ENCODE measurements at places on chromosomes 6 and 20.
A peak's percentile ranks its signal among the peaks of the same experiment; 100 is the strongest.

- no peak for DNase-seq
These were observed 52.4 kb upstream of the RNF24 start for GRCh38 chr20:4067600-4068261.

DNA sequence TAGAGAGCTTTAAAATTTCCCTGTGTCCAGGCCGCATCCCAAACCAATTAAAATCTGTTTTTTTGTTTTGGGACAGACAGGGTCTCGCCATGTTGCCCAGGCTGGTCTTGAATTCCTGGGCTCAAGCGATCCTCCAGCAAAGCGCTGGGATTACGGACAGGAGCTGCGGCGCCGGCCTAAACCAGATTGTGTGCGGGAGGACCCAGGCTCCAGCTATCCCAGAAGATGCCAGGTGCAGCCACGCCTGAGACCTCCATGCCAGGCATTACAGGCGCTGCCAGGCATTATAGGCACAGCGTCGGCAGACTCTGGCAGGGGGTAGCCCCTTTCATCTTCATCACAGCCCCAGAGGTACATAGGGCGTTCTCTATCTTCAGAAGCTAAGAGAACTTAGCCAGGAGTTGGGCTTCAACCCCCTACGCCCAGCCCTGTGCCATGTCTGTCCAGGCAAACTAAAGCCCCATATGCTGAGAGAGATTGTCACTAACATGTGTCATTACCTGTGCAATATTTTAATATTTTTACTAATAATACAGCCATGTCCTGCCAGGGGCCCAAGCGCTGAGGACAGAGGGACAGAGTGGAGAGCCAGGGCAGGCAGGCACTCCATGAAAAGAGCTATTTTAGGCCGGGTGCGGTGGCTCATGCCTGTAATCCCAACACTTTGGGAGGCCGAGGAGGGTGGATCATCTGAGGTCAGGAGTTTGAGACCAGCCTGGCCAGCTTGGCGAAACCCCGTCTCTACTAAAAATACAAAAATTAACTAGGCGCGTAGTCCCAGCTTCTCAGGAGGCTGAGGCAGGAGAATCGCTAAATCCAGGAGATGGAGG lies 9.8 kb upstream of the GRM4 start:
- DNase-seq: peak; percentile 11

DNA sequence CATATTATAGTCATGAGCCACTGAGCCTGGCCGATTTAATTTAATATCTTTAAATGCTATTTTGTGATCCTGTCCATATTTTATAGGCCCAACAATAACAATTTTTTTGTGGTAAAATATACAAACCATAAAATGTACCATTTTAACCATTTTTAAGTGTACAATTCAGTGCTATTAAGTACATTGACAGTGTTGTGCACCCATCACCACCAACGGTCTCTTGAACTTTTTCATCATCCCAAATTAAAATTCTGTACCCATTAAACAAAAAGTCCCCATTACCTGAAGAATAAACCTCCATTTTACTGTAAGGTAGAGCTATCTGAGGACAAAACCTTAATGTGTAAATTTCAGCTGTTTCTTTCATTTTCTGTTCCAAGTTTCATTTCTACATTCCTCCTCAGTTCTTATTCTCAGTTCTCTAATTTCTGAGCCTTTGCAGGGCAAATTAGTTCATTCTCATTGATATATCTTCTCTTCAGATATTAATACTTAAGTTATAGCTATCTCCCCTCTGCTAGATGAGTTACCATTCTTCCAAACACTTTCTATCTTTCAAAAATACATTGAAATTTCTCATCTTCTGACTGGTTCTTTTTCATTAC lies 10.3 kb downstream of the MTO1 start:
- no peak for DNase-seq

- no peak for DNase-seq
These were observed 219.0 kb upstream of the JARID2 start for GRCh38 chr6:15026832-15027231.

GRCh38 chr6:35683267-35683666 lies 5.4 kb downstream of the FKBP5 start:
- no peak for DNase-seq
